Bronchial epithelial cell (primary cell): ENCODE measurements at places on chromosomes 1 and 21.

- no peak for DNase-seq
Measured at GRCh38 chr1:8358897-8359616, 41.1 kb downstream of the SLC45A1 start.

GRCh38 chr1:94876362-94876761 lies 50.5 kb downstream of the CNN3 start:
- DNase-seq, result peak; percentile 94

- DNase-seq, result no peak
Measured at GRCh38 chr1:215406927-215407326, 160.2 kb upstream of the KCTD3 start.

DNA sequence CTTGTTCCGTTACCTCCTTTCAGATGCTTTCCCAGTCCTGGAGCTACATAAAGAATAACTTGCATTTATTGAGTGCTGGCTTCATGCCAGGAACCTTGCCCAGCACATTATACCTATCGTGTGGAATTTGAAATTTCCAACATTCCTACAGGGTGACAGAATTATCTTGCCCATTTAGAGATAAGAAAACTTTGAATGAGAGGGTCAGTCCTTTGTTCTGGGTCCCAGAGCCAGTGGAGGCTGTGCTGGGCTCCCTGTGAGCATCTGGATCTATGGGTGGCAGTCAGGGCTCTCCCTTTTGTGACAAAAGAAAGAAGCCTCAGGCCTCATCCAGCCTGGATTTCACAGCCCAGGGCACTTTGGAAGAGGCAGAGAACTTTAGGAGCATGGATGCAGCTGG lies 3.2 kb downstream of the GSTM4 start:
- no peak for DNase-seq

DNA sequence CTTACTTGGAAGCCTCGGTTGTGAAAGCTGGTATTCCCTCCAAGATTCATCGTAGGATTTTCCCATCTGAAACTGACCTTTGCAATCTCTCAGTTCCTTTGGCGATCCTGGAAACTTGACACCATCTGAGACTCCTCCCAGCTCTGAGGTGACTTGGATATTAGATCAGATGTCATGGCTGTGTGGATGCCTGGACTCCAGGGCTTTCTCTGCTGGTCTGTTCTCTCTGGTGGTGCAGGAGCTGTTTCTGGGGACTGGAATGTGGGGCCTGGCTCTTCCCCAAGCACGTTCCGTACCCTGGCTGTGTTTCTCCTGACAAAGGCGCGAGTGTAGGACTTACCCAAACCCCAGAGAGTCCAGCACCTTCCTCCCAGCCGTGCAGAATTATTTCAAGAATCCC lies 252.2 kb downstream of the RPS6KC1 start:
- DNase-seq, result no peak

- DNase-seq, result peak; percentile 43
Measured at GRCh38 chr1:181503171-181503810, 20.0 kb downstream of the CACNA1E start.

- DNase-seq, result peak; percentile 98
Measured at GRCh38 chr1:98086796-98087441, 166.1 kb upstream of the DPYD start.

DNA sequence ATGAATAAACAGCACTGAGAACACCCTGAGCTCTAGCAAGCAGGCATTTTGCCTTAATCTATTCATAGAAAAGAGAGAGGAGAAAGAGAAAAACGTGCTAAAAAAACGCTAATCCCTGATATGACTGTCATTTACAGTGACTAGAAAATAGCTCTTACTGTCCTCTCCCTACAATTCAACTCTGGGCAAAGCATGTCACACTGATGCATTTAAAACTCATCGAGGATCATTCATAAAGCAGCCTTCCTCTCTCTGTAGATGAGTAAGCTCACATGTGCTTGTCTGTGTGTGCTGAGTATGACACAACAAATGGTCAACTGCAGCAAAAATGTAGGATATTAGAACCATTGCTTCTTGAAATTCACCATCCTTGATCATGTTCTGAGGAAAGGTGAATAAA lies 109.0 kb downstream of the SGIP1 start:
- peak; percentile 46 for DNase-seq

DNA sequence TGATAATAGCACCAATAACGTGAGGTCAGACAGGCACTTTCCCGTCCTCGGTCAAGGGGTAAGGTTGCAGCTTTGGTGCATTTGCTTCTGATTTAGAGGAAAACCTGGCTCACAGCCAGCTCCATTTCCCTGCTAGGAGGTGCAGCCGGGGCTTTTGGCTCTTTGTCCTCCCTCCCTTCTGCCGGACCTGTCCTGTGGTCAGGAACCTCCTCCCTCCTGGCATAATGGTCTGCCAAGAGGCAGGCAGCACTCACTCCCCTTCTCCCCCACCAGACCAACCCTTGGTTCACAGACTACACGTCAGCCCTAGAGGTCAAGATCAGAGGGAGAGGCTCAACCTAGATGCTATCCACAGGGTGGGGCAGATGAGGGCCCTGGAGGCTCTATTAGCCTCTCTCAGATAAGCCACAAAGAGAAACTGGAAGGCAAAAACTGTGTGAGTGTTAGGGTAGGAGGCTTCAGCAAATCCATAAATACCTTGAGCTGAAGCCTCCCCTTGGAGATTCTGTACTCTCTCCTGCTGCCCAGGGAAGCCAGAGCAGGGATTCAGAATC lies 64.8 kb downstream of the PLXNA2 start:
- DNase-seq, result no peak

GRCh38 chr1:206111271-206111927 lies 5.8 kb downstream of the AVPR1B start:
- DNase-seq, result peak; percentile 63
